Regular cardiac myocyte (primary cell): ENCODE measurements at places on chromosomes 2 and 18. TPM values are rescaled to one million over a fixed set of nuclear protein-coding genes. Genes with fewer than 3 reads are reported as not detected.

The CIDEA gene
- total RNA-seq: 0.58 TPM in 1 of 2 replicates, not detected in the other

The TMEM18 gene
- 16.3 and 21.1 TPM in 2 replicates for total RNA-seq

The INPP5D gene
- total RNA-seq: under 0.01 and 0.85 TPM in 2 replicates

The SAG gene
- total RNA-seq: not detected in 2 replicates

The GALNT14 gene
- 0.85 and 1.7 TPM in 2 replicates for total RNA-seq

The DPP10 gene
- not detected in 2 replicates for total RNA-seq

The TEKT4 gene
- total RNA-seq: not detected in 2 replicates

The PTPN4 gene
- total RNA-seq: 16.3 and 23.1 TPM in 2 replicates

The CHPF gene
- total RNA-seq: 101 and 192 TPM in 2 replicates

The KCNE4 gene
- 45.4 and 151 TPM in 2 replicates for total RNA-seq

The MPPE1 gene
- 23.6 and 31.0 TPM in 2 replicates for total RNA-seq

The RASGRP3 gene
- total RNA-seq: 2.5 and 4.8 TPM in 2 replicates

The DIS3L2 gene
- total RNA-seq: 13.2 and 20.9 TPM in 2 replicates

The ITPRIPL1 gene
- total RNA-seq: 1.1 and 1.3 TPM in 2 replicates

The GRB14 gene
- 6.2 and 12.8 TPM in 2 replicates for total RNA-seq

The MC4R gene
- under 0.01 TPM in 1 of 2 replicates, not detected in the other for total RNA-seq

The MREG gene
- 2.1 and 4.5 TPM in 2 replicates for total RNA-seq

The IHH gene
- total RNA-seq: not detected in 2 replicates

The HNRNPLL gene
- 37.8 and 41.0 TPM in 2 replicates for total RNA-seq

The SPDYA gene
- 0.58 and 0.85 TPM in 2 replicates for total RNA-seq

The IL1RL1 gene
- 1.1 and 2.3 TPM in 2 replicates for total RNA-seq

The CERKL gene
- total RNA-seq: under 0.01 TPM in 2 replicates

The COL4A4 gene
- total RNA-seq: 4.4 and 24.0 TPM in 2 replicates

The ATP6V1C2 gene
- total RNA-seq: under 0.01 TPM in 1 of 2 replicates, not detected in the other

The HOXD10 gene
- under 0.01 and 0.19 TPM in 2 replicates for total RNA-seq

The MBP gene
- 7.1 and 16.6 TPM in 2 replicates for total RNA-seq

The ZNF521 gene
- 5.0 and 9.9 TPM in 2 replicates for total RNA-seq

The BIRC6 gene
- total RNA-seq: 137 and 162 TPM in 2 replicates

The IL37 gene
- not detected in 2 replicates for total RNA-seq

The MAP4K4 gene
- total RNA-seq: 134 and 418 TPM in 2 replicates

The SCN7A gene
- under 0.01 and 0.19 TPM in 2 replicates for total RNA-seq

The DCDC2C gene
- not detected in 2 replicates for total RNA-seq

The FKBP1B gene
- 8.2 and 11.8 TPM in 2 replicates for total RNA-seq

The SERPINB11 gene
- not detected in 2 replicates for total RNA-seq

The STPG4 gene
- under 0.01 and 0.56 TPM in 2 replicates for total RNA-seq

The PCARE gene
- not detected in 2 replicates for total RNA-seq

The CFAP221 gene
- under 0.01 TPM in 2 replicates for total RNA-seq

The ALPP gene
- not detected in 2 replicates for total RNA-seq

The NCKAP5 gene
- 5.0 and 9.9 TPM in 2 replicates for total RNA-seq

The PTPRM gene
- 19.9 and 72.4 TPM in 2 replicates for total RNA-seq

The AGAP1 gene
- total RNA-seq: 13.0 and 14.1 TPM in 2 replicates

The NGEF gene
- 0.28 and 1.9 TPM in 2 replicates for total RNA-seq

The CD302 gene
- total RNA-seq: 1.9 and 5.4 TPM in 2 replicates

The EFEMP1 gene
- 616 and 2,583 TPM in 2 replicates for total RNA-seq

The BUB1 gene
- total RNA-seq: 6.5 and 49.5 TPM in 2 replicates

The WNT10A gene
- under 0.01 and 0.19 TPM in 2 replicates for total RNA-seq

The NOSTRIN gene
- total RNA-seq: 0.19 and 1.4 TPM in 2 replicates

The GRHL1 gene
- 0.28 and 0.38 TPM in 2 replicates for total RNA-seq

The GLB1L gene
- total RNA-seq: 5.8 and 12.7 TPM in 2 replicates

The EIF2AK2 gene
- 25.1 and 37.0 TPM in 2 replicates for total RNA-seq

The IKZF2 gene
- 7.9 and 9.4 TPM in 2 replicates for total RNA-seq

The SLC9A2 gene
- total RNA-seq: under 0.01 TPM in 1 of 2 replicates, not detected in the other

The PARD6G gene
- total RNA-seq: 1.2 and 2.8 TPM in 2 replicates

The NT5C1B gene
- total RNA-seq: not detected in 2 replicates

The KIAA2012 gene
- total RNA-seq: under 0.01 TPM in 2 replicates

The OTOF gene
- total RNA-seq: 0.19 and 0.28 TPM in 2 replicates

The PSMG2 gene
- total RNA-seq: 50.5 and 56.9 TPM in 2 replicates

The TUBA4B gene
- total RNA-seq: not detected in 2 replicates

The CXCR1 gene
- not detected in 2 replicates for total RNA-seq
